Stimulated activated CD4-positive, alpha-beta T cell treated with anti-CD3 and anti-CD28 coated beads, Interleukin-15, amount 100 ng/mL, for 24 hours (primary cell): ENCODE measurements at places on chromosomes 7 and 10.

GRCh38 chr7:22051886-22052673 is 106.4 kb upstream of the CDCA7L start:
- DNase-seq = no peak

GRCh38 chr10:126387041-126387921 is 996 bp downstream of the ADAM12 start:
- DNase-seq = peak; percentile 66

DNA sequence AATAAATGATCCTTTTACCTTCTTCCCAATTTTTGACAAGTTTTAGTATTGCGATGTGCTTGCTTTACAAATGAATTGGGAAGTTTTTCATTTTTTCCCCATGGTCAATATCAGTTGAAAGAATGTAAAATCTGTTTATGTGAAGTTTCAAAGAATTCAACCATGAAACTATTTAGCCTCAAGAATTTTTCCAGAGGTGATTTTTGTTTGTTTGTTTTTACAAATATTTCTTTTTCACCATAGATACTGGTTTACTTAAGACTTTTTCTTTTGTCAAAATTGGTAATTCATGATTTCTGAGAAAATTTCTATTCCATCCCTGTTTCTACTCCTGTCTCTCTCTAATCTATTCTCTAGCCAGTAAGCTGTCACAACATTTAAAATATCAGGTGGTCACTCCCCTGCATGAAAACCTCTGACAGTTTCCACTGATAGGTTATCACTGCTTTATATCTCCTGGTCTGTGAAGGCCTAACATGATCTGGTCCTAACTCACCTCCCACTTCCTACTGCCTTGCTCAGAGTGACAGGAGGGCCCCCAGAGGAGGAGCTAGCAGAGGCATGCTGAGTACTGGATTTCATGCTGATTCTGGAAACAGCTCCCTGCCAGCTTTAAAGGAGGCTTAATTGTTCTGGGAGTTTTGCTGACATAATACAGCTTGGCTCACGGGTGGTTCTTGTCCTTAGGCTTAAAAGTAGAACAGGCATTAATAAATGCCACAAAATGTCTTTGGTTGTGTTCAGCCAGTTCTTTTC is 7.6 kb upstream of the ARMS2 start:
- DNase-seq = no peak

DNA sequence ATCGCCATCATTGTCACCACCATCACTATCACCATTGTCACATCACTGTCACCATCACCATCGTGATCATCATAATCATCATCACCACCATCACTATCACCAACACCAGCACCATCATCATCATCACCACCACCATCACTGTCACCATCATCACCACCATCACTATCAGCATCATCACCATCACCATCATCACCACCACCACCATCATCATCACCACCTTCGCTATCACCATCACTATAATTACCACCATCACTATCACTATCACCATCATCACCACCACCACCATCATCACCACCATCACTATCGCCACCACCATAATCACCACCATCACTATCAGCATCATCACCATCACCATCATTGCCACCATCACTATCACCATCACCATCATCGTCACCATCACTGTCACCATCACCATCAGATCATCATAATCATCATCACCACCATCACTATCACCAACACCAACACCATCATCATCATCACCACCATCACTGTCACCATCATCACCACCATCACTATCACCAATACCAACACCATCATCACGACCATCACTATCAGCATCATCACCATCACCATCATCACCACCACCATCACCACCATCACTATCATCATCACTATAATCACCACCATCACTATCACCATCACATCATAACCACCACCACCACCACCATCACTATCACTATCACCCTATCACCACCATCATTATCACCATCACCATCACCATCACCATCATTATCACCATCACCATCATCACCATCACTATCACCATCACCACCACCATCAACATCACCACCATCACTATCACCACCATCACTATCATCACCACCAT is 6.0 kb upstream of the GNA12 start:
- no peak for DNase-seq

- no peak for DNase-seq
Measured at GRCh38 chr7:76281006-76281705, 21.3 kb upstream of the HSPB1 start.
